ENCODE measurements at places on chromosomes 13 and 19.
A peak's percentile ranks its signal among the peaks of the same experiment; 100 is the strongest.

GRCh38 chr19:28934631-28935030 lies 278.3 kb downstream of the UQCRFS1 start:
- no peak for DNase-seq

DNA sequence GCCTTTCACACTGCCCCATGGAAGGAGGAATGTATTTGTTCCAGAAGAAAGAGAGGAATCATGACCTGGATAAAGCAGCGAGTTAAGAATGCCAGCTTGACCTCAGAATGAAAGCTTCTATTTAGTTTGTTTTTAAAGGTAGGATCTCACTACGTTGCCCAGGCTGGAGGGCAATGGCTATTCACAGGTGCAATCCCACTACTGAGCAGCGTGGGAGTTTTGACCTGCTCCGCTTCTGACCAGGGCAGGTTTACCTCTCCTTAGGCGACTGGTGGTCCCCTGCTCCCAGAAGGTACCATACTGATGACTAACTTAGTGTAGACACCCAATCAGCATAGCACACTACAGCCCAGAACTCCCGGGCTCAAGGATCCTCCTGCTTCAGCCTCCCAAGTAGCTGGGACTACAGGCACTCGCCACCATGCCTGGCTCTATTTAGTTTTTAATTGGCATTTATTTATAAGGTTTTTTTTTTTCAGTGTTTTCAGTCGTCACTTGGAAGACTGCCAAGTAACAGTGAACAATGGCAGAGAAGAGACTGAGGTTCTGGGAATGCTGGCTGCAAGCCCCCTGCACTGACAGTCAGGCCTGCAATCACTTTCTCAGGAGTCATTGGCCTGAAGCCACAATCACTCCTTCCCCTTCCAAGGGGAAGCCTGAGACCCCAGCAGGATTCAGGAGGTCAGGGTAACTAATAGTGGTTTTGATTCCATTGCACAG lies 73.1 kb downstream of the EPS15L1 start:
- DNase-seq = no peak

GRCh38 chr13:36370108-36370429 lies 23.9 kb upstream of the SPART start:
- DNase-seq = no peak

DNA sequence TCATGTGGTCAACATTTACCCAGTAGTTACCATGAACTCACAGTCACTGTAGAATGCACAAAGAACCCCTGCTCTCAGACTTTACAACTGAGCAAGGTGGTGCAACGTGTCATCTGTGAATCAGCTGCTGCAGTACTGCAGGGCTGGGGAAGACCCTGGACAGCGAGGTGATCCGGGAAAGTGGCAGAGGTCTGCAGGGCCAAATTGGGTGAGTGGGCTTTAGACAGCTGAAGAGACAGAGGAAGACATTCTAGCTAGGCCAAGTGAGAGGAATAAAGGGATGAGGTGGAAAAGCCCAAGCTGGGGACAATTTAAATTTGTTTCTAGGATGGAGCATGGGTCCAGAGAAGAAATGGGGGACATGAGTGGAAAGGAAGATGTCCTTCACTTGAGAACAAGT lies 270.5 kb downstream of the DCLK1 start:
- no peak for DNase-seq

GRCh38 chr13:66781241-66781640 lies 448.9 kb downstream of the PCDH9 start:
- no peak for DNase-seq

DNA sequence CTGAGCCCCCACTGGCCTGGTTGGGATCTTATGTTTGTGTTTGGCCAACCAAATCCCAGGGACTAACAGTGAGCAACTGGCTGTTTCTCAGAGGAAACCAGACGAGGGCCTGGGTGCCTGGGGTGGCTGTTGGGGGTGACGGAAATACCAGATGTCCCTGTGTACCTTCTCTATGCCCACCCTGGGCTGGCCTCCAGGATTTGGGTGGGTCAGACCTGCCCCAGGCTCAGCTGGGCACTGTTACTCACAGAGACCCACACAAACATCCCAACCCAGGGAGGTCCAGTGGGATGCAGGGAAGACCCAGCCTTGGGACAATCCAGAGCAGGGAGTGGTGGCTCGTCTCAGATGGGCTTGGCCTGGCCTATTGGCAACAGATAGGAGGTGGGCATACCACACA lies 8.8 kb downstream of the ZSCAN22 start:
- DNase-seq = no peak

DNA sequence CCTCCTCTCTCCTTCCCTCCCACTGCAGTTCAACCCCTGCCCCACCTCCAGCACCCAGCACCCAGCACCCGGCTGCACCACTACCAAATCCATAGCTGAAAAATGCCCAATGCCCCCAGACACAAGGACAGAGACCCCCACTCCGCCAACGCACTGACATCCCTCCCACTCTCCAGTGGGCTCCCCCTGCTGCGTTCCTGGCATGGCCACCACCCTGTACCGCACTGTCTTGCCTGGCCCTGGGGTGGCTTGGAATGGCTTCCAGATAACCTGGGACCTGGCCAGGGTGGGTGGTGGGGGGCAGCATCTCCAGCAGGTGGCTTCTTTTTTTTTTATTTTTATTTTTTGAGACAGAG lies 5.8 kb upstream of the MKNK2 start:
- DNase-seq = no peak

DNA sequence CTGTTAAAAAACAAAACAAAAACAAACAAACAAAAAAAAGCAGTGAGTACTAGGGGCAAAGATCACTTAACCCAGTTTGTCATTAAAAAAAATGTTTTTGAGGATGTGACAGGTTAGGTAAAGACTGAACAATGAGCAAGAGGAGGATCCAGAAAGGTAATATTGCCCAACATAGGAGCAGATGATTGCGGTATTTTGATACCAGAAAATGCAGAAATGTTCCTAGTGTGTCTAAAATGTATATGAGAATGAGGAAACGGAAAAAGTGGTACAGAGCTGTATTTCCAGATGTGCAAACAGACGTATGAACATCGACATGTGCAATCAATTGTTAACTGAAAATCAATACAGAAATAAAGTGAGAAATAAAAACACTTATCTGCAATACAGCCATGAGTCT lies 4.9 kb upstream of the LILRA4 start:
- no peak for DNase-seq

- no peak for DNase-seq
Measured at GRCh38 chr13:51557875-51558612, 26.2 kb upstream of the WDFY2 start.

DNA sequence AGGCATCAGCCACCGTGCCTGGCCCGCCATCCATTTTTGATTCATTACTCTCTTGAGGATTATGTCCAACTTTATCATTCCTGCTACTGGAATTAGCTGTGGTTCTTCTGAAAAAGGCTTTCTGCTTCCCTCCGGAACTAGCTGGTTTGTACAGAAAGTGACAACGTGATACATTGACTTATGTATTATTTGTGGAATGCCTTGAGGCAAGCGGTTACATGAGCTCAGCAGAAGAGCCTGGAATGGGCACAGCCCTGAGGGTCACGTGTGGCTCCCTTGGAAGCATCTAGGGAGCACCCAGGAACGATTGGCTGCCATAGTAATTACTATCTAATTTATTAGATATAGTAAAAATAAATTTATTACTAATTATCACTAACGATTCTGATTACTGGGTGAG lies 14.4 kb upstream of the RETN start:
- no peak for DNase-seq

GRCh38 chr13:47598340-47598911 lies 402.6 kb downstream of the SUCLA2 start:
- no peak for DNase-seq

DNA sequence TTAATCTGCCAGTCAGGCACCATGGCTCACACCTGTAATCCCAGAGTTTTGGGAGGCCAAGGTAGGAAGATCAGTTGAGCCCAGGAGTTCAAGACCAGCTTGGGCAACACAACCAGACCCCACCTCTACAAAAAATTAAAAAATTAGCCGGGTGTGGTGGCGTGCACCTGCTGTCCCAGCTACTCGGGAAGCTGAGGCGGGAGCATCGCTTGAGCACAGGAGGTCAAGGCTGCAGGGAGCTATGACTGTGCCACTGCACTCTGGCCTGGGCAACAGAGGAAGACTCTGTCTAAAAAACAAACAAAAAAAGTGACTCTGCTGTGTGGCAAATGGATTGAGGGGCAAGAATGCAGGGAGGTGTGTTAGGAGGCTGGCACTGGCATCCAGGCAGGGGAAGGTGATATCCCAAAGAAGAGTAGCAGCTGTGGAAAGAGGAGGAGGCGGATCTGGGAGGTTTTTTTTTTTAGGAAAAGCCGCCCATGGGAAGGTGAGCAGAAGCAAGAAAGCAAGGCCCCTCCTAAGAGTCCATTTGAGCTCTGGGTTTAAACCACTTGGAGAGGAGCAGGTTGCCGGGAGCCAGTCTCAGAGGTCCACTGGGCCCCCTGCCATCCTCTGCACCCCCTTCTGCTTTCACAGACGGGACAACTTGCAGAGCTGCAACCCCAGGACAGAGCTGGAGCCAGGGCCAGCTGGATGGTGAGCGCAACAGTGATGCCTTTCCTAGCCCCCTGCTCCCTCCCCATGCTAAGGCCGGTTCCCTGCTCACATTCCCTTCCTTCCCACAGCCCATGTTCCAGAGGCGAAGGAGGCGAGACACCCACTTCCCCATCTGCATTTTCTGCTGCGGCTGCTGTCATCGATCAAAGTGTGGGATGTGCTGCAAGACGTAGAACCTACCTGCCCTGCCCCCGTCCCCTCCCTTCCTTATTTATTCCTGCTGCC lies 2.1 kb downstream of the HAMP start:
- DNase-seq = no peak

DNA sequence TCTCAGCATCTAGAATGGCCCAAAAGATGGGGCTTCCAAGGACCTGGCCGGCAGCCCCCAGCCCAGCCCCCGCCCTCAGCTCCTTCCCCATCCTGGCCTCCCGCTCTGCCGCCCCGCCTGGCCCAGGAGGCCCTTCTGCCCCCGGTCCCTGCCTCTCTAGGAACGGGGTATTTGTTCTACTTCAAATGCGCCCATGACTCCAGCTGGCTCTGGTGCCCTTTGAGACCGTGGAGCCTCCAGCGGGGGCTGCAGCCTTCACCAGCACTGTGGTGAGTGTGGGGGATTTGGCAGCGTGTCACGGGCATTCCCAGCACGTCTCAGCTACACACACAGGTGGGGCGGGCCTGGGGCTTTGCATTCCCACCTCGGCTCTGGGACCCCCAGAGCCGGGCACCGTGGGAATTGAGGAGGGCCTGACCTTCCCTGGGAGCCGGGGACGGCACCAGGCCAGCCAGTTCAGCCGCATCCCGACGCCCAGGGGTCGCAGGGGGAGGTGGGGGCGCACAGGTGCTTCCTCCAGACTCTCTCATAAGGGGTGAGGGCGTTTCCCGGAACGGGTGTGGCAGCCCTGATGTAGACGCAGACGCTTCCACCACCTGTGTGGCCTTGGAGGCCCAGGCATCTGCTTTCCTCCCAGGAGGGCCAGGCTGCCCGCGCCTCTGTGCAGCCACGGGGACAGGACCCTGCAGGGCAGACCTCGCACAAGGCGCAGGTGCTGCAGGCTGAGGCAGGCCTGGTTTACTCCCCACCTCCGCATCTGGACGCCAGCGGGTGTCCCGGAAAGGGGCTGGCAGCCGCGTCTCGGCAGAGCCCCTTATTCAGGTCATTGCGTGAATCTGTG lies 947 bp downstream of the ATP4B start:
- no peak for DNase-seq

GRCh38 chr19:1097810-1098176 lies 2.6 kb upstream of the POLR2E start:
- DNase-seq = no peak

DNA sequence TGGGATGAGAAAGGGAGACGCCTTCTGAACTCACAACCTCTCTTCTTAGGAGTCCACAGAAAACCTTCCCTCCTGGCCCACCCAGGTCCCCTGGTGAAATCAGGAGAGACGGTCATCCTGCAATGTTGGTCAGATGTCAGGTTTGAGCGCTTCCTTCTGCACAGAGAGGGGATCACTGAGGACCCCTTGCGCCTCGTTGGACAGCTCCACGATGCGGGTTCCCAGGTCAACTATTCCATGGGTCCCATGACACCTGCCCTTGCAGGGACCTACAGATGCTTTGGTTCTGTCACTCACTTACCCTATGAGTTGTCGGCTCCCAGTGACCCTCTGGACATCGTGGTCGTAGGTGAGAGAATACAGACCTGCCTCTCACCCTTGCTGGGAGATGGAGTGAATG lies 3.3 kb downstream of the KIR3DL3 start:
- no peak for DNase-seq

DNA sequence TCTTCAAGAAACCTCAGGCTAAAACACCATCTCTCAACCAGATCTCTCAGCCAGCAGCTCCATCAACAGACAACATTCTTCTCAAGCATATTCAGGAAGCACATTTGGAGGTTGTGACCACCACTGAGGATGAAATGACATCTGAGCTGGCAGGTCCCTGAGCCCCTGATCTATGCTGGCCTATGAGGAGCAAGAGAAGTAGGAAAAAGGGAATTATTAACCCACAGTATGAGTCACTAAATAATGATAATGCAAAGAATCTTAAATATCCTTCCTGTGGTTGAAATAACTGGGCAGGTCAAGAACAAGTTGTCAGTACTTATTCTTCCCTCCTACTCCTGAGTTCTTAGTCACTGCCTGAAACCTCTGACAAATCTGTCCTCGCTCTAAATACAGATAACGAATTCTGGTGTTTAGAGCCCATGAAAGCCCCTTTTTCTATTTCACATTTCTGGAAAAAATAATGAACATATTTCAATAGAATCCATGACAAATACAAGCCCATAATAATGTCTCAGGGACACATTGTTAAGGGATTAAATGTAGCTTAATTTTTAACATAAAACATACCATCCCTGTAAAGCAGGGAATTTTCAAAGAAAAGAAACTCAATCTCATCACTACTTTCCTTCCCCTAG lies 225.8 kb upstream of the IRS2 start:
- no peak for DNase-seq

DNA sequence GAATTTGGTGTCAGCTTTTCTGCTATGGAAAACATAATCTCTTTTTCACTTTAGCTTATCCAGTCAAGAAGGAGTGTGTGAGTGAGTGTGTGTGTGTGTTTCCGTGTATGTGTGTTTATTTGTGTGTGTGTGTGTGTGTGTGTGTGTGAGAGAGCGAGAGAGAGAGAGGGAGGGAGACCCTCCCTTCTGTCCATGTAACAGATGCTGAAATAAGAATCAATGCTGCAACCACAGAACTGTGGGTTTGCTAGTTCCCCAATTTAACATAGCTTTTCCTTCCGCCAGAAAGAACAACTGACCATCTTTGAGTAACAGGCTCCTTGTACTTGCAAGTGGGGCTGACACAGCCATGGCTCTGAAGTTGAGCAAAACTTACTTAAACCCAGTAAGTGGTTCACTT lies 5.2 kb downstream of the LCP1 start:
- DNase-seq = peak; percentile 29

GRCh38 chr19:46435009-46435408 lies 6.3 kb upstream of the PNMA8C start:
- no peak for DNase-seq

GRCh38 chr13:96762876-96763275 lies 231.4 kb downstream of the OXGR1 start:
- DNase-seq = no peak

All from CD4-positive, alpha-beta T cell treated with Interferon gamma for 1 hour (primary cell).